ENCODE measurements at places on chromosomes 2 and 18.

DNA sequence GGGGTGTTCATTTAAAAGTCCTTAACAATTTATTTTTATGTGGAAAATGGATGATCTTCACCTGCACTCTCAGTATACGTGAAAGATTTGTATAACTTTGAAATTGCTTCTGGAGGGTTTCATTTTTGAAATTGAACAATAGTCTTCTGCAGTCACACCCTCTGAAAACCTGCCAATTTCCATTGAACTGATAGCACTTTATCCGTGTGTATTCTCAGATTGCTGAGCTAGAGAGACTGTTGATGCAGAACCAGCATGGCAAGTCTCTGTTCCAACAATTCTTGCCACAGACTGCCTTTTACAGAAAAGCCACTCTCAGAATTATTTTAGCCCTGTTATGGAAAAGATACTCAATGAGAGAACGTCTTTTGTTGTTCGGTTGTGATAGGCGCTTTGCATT is 6.6 kb upstream of the GULP1 start:
- DNase-seq = no peak

DNA sequence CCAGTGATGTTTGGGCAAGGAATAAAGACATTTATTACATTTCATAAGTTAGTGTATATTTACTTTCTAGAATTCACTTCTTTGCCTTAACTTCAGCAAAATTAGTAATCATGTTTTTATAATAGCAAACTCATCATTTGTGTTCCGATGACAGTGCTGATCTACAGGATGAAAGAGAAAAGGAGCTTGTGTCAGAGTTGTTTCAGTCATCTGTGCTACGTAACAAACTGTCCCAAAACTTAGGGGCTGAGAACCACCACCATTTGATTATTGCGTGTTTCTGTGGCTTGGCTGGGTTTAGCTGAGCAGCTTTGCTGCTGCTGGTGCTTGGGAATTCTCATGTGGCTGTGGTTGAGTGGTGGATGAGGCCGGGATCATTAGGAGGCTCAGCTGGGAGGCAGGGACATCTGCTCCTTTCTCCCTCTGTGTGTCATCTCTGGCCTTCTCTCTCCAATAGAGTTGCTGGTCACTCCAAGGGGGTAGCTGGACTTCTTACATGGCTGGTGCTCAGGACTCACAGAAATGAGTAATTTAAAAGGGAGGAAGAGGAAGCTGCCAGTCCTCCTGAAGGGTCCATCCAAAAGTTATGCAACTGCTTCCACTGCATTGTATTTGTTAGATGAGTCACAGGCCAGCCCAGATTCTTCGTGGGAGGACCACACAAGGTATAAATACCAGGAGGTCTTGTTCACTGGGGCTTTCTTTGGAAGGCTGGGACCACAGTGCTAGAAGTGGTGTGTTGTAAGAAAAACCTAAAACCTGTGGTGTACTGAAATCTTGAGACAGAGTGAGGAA is 43.4 kb upstream of the HAAO start:
- no peak for DNase-seq

- no peak for DNase-seq
These were observed 978.8 kb downstream of the TMEM182 start for GRCh38 chr2:103740631-103741030.

GRCh38 chr2:88161446-88162244 is 8.5 kb upstream of the THNSL2 start:
- DNase-seq = no peak

- DNase-seq = no peak
These were observed 7.2 kb upstream of the CYBRD1 start for GRCh38 chr2:171514908-171515582.

- no peak for DNase-seq
These were observed 60.0 kb upstream of the TGIF1 start for GRCh38 chr18:3389977-3390376.

- DNase-seq = no peak
These were observed 12.1 kb upstream of the TTN start for GRCh38 chr2:178819147-178819875.

DNA sequence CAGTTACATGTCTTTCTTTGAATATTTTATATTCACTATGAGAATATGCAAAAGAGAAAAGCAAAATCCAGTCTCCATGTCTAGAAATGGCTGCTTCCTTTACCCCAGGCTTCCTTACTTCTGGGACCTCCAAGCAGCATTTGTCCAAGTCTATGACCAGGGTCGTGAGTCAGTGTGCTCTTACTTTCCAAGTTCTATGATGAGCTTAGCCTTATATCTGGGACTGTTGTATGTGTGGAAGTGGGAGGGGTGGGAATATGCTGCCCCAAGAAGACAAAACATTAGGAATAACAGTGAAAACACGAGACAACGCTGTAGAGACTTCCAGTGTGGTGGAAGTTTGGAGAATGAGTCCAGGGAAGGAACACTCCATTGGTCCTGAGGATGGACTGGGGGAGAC is 21.2 kb upstream of the CHRNA1 start:
- DNase-seq = no peak

DNA sequence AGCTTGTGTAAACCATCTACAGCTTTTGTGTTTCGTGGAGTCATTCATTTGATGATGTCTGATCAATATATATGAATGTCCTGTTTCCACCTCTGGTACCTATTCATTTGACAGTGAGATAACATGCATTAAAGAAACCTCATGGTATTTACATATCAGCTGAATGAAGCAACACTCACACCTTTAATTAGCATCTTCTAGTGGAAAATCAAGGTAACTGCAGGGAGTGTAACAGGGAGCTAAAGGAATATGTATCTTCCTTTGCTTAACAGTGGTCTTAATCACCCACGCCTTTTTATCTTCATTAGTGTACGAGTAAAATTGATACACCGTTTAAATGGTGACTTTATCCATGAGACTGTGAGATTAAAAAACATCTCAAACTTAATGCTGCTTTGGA is 15.6 kb downstream of the SLC39A10 start:
- DNase-seq = no peak

DNA sequence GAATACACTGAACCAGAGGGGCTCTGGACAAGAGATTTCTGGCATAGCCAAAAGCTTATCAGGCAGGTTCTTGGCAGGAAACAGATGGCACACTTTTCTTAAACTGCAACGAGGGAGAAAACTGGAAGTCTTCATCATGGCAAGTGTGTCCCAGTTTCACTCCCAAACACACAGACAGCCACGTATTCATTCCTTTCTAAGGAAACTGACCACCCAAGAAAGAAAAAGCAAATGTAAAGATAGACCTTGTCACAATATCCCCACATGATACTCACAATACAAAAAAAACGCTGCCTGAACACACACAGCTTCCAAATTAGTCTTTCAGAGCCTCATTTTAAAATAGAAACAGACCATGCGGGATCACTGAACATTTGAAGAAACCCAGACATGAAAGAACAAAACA is 40.6 kb upstream of the RTTN start:
- no peak for DNase-seq

DNA sequence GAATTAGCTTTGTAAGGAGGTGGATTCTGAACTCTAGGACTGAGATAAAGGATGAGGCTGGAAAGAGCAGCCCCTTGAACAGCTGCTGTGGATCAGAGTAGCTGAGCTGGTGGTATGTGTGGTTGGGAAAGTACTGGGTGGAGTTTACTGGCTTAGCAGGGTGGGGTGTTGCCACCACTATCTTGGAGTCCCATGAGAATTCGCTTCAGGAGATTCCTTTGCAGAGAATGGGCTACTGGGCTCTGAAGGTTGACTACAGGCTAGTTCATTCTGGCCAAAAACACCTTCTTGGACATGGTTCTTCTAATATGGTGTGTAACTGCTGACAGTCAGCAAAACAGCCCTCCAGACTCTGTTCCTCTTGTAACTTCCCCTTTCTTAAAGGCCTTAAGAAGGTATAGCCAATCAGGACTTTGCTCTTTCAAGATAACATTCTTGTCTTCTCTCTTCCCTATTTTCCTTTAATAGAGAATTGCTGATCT is 52.7 kb downstream of the TET3 start:
- no peak for DNase-seq

GRCh38 chr2:203710952-203711351 is 4.5 kb downstream of the CD28 start:
- DNase-seq = no peak

DNA sequence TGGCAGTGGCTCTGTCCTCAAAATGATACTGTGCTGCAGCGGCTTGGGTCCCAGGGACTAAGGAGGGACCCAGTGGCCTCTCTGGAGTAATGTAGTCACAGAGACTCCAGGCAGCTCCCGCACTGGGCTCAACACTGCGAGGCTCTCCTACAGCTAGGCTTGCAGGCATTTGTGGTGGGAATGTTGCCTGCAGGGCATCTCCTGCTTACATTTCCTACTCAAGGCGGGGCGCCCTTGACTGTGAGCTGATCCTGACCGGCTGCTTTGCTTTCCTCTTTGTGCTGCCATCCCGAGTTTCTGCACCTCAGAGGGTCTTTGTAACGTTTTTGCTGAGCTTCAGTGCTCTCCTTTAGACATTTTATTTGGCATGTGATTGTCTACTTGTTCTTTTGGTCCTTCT is 177.4 kb upstream of the FN1 start:
- DNase-seq = no peak

DNA sequence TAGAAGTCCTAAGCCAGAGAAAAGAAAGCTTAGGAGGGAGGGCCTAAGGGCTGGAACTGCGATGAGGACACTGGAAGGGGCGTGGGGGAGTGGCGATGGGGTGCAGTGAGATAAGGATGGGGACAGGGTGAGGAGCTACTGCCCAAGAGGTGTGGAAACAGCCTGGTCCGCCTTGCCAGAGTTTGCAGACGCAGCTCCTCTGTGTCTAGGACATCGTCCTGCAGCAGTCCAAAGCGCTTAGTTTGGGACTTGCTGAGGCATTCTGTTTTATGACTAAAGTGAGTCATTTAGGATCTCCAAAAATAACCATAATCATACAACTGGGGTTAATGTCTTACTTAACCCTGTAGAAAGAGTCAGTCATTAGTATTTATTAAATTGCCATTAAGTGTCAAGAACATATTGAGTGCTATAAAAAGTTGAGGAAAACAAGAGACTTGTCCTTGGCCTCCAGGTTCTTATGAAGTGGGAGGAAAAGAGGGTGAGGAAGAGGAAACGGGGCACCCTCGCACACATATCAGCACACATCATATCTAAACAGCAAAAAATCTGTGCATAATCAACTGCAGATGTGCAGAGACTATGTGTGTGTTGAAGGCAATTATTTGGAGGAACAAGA is 74.8 kb downstream of the CDK15 start:
- DNase-seq = no peak

DNA sequence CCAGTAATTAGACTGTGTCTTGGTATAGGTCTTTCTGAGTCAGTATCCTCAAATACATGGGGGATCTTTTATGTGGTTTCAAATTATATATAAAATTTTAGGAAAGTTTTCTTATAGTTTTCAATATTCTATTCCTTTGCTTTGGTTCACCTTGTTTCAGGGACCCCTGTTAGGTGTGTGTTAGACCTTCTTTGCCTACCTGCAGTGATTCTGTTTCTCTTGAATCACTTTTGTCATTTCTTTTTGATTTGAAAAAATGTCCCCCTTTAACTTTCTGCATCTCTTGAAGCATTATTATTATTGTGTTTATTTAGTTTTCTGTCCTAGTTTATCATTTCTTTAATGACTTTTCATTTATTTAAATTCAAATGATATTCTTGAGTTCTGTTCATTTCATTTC is 98.7 kb downstream of the FHOD3 start:
- DNase-seq = no peak

DNA sequence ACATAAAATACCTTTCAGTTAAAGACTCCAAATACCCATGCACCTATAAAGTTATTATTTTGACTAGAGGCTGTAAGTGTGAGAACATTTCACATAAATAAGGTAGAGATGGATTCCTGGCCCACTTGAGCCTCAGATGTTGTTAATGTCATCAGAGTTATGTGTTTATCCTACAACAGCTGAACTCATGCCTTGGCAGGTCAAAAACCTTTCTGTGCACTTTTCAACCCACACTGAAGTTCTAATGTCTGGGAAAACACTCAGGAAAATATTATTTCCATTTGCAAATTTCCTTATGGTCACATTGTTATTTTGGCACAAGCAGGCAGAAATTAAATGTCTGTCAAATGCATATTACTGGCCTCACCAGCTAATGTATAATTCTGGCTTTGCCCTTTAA is 209.2 kb downstream of the LNPK start:
- no peak for DNase-seq

- no peak for DNase-seq
These were observed 315.0 kb upstream of the TFPI start for GRCh38 chr2:187869195-187869594.

GRCh38 chr2:33859811-33860461 is 260.8 kb upstream of the FAM98A start:
- DNase-seq = no peak

- no peak for DNase-seq
These were observed 246.4 kb upstream of the PXDN start for GRCh38 chr2:1990724-1991123.

GRCh38 chr18:23487738-23488570 is 15.4 kb upstream of the RMC1 start:
- peak; percentile 71 for DNase-seq

DNA sequence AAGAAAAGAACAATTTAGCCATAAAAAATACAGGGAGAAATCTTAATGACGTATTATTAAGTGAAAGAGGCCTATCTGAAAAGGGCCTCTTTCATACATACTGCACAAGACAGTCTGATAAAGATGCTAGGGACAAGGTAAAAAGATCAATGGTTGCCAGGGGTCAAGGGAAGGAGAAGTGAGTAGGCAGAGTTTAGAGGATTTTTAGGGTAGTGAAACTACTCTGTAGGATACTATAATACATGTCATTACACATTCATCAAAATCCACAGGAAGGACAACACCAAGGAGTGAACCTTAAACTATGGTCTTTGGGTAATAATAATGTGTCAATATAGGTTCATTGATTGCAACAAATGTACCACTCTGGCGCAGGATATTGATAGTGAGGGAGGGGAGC is 289.3 kb downstream of the FSIP2 start:
- DNase-seq = no peak

DNA sequence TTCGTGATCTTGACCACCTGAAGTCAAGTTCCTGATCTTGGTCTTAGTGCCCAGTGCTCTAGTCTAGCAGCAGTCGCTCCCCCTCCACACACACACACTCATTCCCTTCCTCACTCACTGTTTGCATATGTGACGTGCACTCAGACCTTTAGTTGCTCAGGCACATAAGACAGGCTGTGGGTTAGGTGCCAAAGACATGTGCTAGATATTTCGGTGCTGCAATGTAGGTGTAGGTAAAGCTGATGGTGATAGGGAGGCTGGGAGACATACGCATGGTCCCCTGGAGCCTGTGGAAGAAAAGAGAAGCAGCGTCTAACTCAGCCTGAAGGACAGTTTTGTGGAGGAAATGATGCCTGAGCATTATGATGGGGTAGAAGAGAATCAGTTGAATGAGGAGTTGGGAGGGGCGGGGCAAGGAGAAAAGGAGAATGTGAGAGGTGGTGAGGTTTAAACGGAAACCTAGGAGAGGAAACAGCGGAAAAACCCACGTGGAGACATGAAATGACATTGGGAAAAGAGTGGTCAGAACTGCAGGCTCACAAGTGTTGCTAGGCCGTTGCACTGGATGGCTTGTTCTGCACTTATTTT is 3.8 kb downstream of the TTC39C start:
- DNase-seq = peak; percentile 65
